ENCODE measurements at places on chromosomes 13 and 19.

GRCh38 chr19:16017138-16017490 lies 59.2 kb upstream of the TPM4 start:
- DNase-seq = no peak

- DNase-seq = no peak
Measured at GRCh38 chr13:24076109-24076508, 84.4 kb upstream of the SPATA13 start.

- DNase-seq = no peak
Measured at GRCh38 chr19:32017176-32017953, 328.0 kb upstream of the ZNF507 start.

DNA sequence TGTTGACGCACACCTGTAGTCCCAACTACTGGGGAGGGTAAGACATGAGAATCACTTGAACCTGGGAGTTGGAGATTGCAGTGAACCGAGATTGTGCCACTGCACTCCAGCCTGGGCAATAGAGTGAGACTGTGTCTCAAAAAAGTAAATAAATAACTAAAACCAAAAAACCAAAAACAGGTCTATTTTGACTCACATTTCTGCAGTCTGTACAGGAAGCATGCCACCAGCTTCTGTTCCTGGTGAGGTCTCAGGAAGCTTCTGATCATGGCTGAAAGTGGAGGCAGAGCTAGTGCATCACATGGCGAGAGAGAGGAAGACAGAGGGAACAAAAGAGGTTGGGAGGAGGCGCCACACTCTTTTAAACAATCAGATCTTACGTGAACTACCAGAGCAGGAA lies 142.5 kb downstream of the ITGBL1 start:
- DNase-seq = no peak

GRCh38 chr13:90455823-90456222 lies 891.7 kb upstream of the MIR17HG start:
- no peak for DNase-seq

DNA sequence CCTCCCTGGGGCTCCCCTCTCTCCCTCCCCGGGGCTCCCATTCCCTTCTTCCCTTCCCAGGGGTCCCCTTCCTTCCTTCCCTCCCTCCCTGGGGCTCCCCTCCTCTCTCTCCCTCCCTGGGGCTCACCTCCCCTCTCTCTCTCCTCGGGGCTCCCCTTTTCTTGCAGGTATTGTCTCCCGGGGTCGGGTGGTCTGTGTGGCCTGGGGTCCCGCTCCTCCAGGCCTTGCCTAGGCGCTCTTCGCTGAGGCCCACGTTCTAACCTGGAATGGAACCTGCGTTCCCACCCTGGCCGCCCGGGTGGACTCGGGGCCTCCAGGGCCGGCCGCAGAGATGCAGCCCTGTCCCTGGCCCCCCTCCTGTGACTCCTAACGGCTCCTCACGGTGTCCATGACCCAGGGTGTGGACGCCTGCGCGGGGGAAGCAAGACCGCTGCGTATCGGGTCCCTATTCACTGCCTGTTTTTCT lies 940 bp upstream of the DCUN1D2 start:
- no peak for DNase-seq

- peak; percentile 23 for DNase-seq
Measured at GRCh38 chr19:38952395-38953165, 21.8 kb downstream of the MRPS12 start.

Data from anterior cingulate cortex (tissue), 58 donors.